ENCODE measurements at places on chromosomes 2 and 18.

- DNase-seq: no peak
These were observed 61.7 kb upstream of the LCLAT1 start for GRCh38 chr2:30385327-30385726.

DNA sequence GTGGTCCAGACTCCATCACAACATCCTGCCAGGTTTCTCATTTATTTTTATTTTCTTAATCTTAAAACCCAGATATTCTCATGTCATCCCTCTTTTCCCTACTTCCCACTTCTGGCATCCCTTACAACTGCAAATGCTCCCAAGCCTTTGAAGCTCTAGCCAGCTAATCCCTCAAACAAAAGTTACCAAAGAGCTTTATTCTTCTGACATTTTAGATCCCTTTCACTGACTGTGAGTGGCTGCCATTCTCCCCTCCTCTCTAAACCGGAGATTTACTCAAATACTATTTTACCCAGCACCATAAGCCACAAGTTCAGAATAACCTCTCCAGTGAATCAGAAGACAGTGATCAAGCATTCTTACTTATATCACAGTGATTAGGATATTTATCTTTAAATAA lies 569.0 kb upstream of the SYT4 start:
- no peak for DNase-seq

DNA sequence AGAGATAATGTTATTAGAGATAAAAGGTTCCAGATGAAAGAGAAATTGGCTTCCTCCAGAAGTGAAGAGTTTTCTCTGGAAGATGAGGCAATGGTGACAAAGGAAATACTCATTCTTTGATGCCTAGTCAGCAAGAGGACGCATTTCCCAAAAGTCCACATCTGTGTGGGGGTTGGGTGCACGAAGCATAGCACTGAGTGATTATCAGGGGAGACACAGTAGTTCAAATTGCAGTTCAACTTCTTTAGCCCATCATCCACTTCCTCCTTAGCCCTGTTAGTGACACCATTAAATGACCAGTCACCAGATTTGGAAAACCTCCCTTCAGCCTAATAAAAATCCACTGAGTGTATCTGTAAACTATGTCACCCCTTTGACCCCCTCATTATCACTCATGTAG lies 80.9 kb upstream of the PHLPP1 start:
- DNase-seq: no peak

- DNase-seq: no peak
These were observed 19.8 kb downstream of the CMPK2 start for GRCh38 chr2:6845903-6846302.

GRCh38 chr2:129905664-129906081 lies 73.8 kb upstream of the RAB6C start:
- DNase-seq: no peak

DNA sequence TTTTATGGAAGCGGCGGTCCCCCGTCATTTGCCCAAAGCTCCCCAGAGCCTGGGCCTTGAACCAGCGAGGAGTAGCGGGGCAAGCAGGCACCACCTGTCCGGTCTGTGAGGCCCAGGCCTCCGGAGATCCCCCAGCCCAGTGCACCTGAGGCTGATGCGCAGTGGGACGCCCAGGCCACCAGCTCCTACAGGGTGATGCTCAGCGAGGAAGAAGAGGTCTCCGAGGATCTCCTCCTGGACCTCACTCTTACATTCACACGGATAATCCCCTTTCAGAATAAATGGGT lies 220.2 kb downstream of the NDUFA10 start:
- no peak for DNase-seq

DNA sequence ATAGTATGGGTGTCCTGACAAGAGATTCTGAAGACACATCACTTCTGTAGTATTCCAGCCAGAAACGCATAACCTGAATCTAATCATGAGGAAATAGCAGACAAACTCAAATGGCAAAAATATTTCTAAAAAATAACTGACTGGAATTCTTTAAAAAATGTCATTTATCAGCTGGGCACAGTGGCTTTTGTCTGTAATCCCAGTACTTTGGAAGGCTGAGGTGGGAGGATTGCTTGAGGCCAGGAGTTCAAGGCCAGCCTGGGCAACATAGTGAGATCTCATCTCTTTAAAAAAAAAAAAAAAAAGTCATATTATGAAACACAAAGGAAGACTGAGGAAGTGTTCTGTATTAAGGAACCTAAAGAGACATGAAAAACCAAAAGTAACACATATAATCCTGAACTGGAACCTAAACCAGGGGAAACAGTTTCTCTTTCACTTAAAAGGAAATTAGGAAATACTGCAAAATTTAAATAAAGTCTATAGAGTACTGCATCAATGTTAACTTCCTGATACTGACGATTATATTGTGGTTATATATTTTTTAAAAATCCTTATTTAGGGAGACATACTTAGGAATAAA lies 29.9 kb downstream of the SESTD1 start:
- no peak for DNase-seq

DNA sequence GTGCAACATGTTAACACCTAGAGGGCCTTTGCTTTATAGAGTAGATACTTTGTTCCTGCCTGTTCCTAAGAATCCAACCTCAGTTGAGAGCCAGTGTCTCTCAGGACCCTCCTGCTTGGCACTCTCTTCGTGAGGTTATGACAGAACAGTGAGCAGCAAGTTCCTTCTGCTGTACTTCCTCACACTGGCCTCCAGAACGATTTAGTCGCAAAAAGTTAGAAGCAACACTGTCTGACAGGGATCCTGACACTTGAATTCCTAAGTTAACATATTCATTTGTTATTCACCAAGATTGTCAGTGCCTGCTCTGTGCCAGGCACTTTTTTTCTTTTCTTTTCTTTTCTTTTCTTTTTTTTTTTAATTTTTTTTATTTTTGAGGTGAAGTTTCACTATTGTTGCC lies 57.0 kb upstream of the ITM2C start:
- DNase-seq: no peak

DNA sequence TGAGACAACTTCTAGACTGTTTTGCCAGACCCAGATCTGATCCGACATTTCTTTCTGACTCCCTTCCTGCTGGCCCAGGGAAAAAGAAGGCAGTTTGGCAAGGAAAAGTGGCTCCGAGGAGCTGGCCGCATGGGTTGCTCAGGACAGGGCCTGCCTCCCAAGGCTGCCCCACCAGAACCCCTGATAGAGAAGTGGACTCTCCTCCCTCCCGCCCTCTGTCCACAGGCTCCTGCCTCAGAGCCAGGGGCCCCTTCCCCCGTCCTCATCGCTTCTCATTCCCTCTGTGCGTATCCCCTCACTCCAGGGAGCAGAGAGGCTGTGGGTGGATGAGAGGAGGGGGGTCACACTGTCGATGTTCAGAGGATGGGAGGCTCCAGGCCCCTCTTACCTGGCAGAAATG lies 110.2 kb downstream of the TNS1 start:
- no peak for DNase-seq

GRCh38 chr2:23073056-23073455 lies 311.9 kb upstream of the KLHL29 start:
- no peak for DNase-seq

- no peak for DNase-seq
These were observed 94.4 kb upstream of the XPO1 start for GRCh38 chr2:61632276-61633169.

DNA sequence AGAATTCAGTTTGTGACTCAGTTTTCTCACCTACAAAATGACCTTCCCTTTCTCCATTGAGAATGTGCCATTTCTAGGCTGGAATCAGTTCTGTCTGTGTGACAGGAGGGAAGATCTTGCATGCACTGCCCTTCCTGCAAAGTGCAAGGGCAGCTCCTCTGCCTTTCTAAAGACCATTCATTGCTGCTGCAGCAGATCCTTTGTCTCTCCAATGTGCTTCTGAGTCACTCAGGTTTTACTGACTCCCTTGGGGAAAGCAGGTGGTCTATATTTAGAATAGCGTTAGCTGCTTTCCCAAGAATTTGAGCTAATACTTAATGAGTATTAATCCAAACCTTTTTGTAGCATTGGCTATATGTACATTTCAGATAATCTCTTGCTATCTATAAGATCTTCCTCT lies 62.5 kb downstream of the DAW1 start:
- DNase-seq: no peak

DNA sequence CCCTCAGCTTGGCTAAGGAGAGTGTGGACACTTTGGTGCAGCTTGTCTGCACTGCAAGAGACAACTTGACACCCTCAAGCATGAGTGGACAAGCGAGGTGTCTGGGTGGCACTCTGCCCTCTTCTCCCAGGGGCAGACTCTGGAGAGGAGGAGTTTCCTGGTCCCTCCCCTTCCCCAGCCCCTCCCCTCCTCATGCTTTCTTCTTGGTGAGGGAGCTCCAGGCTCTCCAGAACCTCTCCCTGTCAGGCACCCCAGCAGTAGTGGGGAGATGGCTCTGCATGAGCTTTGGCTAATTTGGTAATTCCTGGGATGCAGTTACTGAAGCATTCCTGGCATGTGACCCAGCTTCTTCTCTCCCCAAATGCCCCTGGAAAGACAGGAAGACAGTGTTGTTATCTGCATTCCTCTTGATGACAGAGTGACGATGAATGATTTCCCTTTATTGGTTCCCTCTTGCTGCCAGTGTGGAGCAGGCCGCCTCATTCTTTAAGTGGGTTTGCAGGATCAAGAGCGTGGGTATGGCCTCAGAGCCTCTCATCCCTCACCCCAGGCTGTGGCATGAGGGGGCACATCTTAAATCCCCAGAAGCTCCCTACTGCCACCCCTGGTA lies 89.2 kb downstream of the STPG4 start:
- no peak for DNase-seq

GRCh38 chr2:180983468-180984242 lies 3.2 kb downstream of the UBE2E3 start:
- no peak for DNase-seq

GRCh38 chr2:27832396-27832795 lies 57.8 kb downstream of the RBKS start:
- no peak for DNase-seq

- no peak for DNase-seq
These were observed 419.4 kb downstream of the DCDC2C start for GRCh38 chr2:4122726-4123125.

GRCh38 chr2:202158796-202159195 lies 79.6 kb downstream of the SUMO1 start:
- no peak for DNase-seq

GRCh38 chr2:136065384-136065783 lies 52.6 kb downstream of the CXCR4 start:
- no peak for DNase-seq

- DNase-seq: no peak
These were observed 156.2 kb downstream of the PRPF40A start for GRCh38 chr2:152560873-152561595.

- DNase-seq: no peak
These were observed 462.8 kb downstream of the MEIS1 start for GRCh38 chr2:66897691-66898150.

DNA sequence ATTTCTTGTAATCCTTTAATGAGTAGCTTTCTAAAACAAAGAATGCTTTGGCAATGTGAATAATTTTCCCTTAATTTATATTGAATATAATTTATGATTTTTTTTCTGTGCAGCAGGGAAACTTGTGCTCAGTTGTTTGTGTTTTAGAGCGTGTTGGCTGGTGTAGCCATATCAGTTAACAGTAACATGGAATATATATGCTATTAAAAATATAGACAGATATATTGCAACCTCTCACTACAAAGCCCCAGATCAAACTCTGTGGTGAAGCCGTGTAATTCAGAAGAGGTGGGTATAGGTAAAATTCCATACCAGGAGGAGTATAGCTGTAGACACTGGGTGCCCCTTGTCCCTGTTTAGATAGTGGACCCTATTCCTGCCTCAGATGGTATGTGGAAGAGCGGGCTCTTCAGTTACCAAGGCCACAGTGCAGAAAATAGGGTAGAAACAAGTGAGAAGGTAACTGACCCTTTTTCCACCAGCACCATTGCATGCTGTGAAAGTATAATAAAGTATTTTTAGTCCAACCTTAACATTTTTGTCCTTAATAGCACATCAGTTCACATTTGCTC lies 18.1 kb upstream of the RASGRP3 start:
- DNase-seq: no peak

DNA sequence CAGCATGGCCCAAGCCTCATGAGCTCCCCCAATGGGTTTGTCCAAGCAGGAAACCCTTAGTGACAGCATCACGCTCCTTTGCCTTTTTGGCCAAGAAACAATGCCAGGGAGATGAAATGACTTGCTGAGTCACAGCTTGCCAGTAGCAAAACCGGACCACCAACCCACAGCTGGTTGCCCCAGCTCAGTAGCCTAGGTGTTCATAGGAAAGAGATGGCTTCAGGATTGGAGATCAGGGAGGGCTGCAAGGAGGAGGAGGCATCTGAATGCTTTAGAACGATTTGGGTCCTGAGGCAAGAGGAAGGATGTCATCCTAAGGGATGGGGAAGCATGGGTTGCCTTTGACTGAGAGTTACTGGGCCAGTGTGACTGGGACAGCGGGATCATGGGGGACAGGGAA lies 116.7 kb downstream of the CELF4 start:
- DNase-seq: no peak

GRCh38 chr2:168241208-168241607 lies 6.2 kb downstream of the STK39 start:
- DNase-seq: no peak

DNA sequence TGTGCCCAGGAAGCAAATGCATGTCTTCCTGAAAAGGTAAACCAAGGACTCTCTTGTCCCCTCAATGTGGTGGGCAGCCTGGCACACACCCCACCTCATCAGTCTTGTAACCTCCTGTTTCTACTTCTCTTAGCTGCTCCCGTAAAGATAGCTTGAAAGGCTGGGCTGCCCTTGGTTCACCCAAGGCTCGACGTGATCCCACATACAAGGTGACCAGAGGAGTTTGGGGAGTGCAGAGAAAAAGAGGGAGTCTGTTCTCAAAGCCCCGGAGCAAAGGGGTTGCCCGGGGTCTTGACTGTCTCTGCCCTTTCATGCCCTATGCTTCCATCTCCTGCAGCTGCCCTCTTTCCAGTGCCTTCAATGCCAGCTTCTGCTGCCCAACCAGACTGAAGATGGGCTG lies 18.3 kb upstream of the FOSL2 start:
- DNase-seq: no peak

DNA sequence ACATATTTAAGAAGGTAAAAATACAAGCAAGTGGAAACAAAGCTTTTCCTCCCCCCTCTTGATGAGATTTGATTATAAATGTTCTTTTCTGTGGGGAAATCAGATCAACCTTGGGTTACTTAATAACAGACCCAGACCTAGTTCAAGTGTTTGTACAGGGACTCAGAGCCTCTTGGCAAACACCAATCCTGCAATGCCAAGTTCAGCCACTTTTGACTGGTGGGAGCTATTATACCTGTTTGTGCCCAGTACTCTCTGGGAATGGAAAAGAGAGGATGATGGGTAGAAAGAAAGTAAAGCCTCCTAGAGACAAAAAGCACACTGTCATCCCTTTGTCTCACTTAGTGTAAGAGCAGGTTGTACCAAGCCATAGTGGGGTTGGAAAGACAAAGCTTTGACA lies 63.8 kb upstream of the EPHA4 start:
- no peak for DNase-seq

DNA sequence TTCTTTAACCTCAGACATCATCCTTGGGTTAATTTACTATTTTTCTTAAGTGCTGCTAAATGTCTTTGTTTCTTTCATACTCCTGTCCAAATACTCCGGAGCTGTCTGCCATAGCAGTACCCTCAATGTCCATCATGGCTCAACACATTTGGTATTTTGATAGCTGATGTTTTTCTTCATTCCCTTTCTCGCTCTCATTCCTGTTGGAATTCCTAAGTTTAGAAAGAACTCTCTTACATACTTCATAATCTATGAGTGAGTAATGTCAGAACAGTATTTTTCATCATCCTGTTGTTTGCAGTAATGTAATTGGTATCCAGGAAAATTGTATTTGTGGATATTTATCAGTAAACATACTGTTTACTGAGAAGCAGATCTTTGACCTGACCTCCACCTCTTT lies 282.9 kb downstream of the PTGR3 start:
- no peak for DNase-seq

- DNase-seq: peak; percentile 22
These were observed 202.4 kb downstream of the FHOD3 start for GRCh38 chr18:36499938-36500337.

- DNase-seq: no peak
These were observed 5.2 kb upstream of the SLC35F6 start for GRCh38 chr2:26758790-26759321.
